ENCODE measurements at places on chromosomes 16 and 17.
A peak's percentile ranks its signal among the peaks of the same experiment; 100 is the strongest.

- DNase-seq = no peak
These were observed 22.2 kb downstream of the SLC43A2 start for GRCh38 chr17:1606352-1606985.

GRCh38 chr17:59154292-59154720 is 680 bp downstream of the SKA2 start:
- no peak for DNase-seq

GRCh38 chr17:51441431-51441830 is 181.1 kb downstream of the UTP18 start:
- no peak for DNase-seq

DNA sequence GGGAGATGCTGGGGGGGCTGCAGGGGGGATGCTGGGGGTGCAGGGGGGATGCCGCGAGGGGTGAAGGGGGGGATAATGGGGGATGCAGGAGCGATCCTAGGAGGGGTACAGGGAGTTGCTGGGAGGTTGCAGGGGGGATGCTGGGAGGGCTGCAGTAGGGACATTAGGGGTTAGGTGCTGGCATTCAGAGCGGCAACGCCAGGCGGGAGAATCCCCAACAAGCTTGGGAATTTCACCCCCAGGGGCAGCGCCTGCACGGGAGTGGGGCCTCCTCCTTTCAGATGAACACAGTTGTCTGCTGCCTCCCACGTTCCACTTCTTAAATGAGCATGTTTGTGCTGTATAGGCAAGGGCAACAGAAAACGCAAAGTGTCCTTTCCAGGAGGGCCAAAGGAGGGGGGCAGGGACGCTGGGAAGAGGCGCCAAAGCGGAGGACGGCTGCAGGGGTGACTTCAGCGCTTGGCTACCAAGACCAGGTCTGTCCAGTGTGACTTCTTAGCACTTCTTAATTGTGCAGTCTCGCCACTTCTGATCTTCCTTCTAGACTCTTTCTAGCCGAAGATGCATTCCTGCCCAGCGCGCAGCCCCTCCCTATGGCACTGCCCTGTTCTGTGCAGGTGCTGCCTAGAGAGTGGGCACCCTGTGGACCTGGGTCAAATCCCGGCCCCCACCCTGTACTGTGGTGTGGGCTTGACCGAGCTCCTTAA is 2.0 kb upstream of the SLC6A4 start:
- no peak for DNase-seq

DNA sequence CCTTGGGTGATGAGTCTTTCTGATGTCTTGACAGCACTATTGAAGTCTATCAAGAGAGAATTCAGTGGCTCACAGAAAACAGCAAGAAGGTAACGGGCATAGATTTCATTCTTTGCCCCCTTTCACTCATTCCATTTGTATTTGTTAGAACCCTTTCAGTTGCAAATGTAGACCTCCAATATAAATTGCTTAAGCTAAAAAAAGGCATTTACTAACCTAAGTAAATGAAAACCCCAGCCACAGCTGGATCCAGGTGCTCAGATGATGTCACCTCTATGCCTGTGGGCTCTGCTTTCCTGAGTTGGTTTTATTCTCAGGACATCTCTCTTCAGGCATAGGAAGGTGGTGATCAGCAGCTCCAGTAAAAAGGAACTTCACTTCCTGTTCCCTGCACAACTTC is 11.1 kb downstream of the VWA3A start:
- DNase-seq = no peak

DNA sequence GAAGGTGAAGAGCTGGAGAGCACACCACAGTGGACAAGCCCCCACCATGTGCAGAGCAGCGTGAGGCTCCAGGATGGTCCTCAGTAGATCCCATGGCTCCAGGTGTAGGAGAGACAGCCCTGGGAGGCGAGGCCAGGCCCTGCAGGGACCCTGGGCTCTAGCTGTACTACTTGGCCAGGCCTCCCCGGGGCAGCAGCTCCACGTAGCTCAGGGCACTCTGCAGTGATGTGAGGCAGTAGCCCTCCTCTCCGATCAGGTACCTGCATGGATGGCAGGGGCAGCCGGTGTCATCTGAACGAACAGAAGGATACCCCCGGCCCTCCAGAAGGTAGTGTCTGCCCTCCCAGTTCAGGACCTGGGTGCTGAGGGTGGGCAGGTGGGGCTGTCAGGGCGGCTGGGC is 6.2 kb upstream of the SPATA2L start:
- no peak for DNase-seq

- no peak for DNase-seq
These were observed 32.1 kb downstream of the ZFHX3 start for GRCh38 chr16:73015612-73016487.

DNA sequence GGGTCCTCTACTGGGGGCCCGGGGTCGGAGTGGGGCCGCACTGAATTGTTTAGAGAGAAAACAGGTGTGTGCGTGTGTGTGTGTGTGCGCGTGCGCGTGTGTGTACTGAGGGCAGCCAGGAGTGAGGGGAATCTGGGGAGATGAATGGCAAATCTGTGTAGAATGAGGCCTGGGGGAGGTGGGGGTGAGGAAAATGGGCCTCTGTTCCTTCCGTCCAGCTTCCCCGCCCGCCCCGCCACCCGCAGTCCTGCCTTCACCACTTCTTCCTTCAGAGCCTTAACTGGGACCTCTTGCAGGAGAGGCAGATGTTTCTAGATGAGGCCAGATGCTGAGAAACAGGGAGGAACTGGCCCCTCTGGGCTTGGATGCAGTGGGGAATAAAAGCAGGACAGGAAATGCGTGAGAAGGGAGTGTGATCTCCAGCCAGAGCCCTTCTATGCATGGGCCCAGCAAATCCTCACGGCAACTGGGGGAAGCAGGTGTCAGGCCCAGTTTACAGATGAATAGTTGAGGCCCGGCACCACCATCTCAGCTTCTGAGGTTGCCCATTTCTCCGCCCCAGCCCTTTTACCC is 29.7 kb upstream of the NGFR start:
- DNase-seq = no peak

DNA sequence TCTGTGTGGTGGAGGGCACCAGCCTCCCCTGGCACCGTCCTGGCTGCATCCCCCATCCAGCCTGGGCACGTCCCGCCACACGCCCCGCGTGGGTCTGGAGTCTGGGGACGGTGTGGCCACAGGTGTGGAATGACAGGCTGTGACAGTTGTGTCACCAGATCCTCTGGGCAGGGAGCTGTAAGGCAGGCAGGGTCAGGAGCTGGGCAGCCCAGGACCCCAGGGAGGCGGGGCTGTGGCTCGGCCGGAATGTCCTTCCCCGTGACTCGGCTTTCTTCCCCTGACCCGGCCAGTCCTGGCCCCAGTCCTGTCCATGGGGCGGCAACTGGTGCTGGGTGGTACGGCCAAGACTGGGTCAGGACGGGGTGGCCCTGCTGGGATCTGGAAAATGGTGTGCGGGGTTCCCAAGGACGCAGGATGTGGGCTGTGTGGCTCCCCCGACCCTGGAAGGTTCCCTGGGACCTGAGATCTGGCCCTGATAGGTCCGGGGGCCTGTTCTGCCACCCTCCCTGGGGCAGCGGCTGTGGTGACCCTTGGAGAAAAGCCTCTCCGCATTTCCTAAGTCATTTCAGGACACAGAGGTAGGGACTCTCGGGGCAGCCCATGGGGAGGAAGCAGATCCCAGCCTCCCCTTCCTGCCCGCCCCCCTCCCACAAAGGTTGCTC is 3.3 kb upstream of the SLC16A3 start:
- DNase-seq = no peak

GRCh38 chr16:72493716-72494415 is 321.9 kb upstream of the PMFBP1 start:
- DNase-seq = no peak

DNA sequence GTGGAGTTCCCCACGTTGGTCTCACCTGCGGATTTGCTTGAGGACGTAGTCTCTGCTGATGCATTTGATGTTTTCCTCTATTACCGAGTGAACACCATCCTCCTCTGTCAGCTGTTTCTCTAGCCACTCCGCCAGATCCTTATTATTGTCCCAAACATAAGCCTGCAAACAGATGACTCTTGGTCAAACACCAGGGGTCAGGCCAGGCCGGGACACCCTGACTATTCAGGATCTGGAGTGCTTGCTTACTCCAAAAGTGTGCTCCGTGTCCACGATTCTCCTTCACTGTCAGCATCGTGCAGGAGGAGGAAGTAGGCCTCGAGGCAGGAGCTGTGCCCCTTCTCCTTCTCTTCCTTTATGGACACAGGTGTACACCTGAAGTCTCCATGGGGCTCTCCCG is 140.2 kb downstream of the AATF start:
- DNase-seq = no peak

DNA sequence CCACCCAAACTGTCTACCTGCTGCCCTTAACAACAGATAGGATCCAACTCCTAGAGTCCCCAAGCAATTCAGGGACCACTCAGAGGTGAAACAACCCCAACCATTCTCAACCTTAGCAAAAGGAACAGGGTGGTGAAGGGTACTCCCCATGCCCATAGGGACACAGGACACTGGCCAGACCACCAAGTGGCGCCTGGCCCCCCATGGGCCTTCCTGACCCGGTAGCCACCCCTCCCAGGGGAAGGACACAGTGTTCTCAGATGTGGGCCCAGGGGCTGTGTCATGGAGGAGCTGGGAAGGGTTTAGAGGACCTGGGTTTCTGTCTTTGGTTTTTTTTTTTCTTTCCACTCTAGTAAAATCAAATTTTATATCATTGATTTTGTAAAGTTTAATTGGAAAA is 9.7 kb upstream of the SLC25A39 start:
- no peak for DNase-seq

- no peak for DNase-seq
These were observed 3.6 kb downstream of the PRCD start for GRCh38 chr17:76543482-76543825.

- DNase-seq = peak; percentile 13
These were observed 3.2 kb downstream of the ACTG1 start for GRCh38 chr17:81509207-81509971.

DNA sequence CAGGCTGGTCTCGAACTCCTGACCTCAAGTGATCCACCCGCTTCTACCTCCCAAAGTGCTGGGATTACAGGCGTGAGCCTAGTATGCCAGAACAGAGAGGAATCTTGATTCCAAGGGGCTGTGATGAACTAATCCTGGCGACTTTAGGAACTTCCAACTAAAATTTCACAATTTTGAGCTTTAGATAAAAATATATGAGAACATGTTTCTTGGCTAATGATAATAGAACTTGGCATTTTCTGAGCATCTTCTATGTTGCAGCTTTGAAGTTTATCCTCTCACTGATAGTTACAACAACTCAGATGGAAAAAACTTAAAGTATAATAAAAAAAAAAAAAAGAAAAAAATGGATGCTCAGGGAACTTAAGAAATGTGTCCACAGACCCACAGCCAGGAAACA is 69.8 kb upstream of the WSCD1 start:
- no peak for DNase-seq

GRCh38 chr17:38660097-38661025 is 14.4 kb downstream of the EPOP start:
- no peak for DNase-seq

DNA sequence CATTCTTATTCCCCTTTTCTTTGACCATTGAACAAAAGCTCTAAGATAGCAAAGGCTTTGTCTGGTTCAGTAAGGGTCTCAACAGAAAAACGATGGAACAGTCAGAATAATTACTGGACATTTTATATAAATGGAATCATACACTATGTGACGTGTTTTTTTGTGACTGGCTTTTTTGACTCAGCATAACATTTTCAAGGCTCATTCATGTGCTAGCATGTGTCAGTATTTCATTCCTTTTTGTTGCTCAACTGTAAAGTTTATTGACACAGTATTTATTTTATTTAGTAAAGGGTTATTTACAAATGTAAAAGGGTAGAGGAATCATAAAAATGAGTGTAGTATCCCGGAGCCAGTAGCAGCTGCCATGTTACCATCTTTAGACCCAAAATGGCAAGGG is 226.2 kb downstream of the CDRT15L2 start:
- DNase-seq = no peak

GRCh38 chr16:14244196-14245010 is 173.3 kb downstream of the MRTFB start:
- DNase-seq = no peak

DNA sequence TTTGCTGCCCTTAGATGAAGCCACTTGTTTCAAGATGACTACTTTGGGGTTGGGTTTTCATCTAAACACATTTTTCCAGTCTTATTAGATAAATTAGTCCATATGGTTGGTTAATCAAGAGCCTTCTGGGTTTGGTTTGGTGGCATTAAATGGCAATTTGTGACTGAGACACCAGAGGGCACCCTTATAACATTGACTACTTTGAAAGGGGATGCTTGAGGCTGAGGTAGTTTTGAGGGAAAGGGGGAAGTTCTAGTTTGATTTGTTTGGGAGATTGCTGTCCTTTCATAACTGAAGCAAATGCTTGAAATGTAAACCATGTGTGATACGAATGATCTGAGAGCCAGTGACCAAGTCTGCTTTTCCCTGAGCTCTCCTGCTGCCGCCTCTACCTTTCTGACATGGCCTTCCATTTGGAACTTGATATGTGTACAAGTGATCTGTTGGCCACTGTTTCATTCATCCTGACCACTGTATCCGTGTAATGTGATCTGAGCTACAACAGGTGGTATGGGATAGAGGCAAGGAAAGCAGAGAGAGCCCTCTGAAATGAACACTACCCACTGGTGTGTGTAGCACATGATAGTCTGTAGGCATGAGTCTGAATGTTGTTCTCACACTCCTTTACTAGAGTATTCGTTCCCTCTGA is 5.8 kb upstream of the RARA start:
- DNase-seq = no peak

- no peak for DNase-seq
These were observed 194.4 kb upstream of the AXIN2 start for GRCh38 chr17:65755799-65756198.

GRCh38 chr16:81627024-81627423 is 152.1 kb upstream of the PLCG2 start:
- no peak for DNase-seq

DNA sequence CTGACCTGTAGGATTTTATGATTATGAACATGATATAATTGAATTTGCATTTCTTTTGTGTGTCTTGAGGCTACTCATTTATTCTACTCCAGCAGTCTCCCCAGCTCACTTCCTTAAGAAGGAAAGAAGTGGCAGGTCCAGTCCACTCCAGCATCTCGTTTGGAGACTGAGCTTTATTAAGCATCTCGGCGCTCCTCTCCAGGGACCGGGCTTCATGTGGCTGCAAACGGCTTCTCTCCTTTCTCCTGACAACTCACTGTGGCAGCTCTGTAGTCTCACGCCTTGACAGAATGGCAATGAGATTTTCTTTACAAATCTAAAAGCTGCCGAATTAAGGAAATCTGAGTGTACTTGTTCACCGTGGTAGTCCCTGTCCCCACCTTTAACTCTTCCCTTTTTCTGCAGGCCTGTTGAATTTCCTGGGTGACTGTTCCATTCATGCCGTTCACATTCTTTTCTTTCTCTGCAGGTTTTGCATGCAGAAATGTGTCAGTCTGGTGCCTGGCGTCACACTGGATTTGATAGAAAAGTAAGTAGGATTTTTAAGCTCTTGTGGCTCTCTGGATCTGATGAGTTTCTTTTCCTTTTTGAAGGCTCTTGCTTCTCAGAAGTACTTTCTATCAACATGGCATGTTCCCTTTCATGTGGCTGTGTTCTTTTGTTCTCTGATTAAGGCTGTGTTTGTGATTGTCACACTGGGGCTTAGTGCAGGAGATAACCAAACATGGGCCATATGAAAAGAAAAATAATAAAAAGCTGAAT is 200.5 kb upstream of the CHMP6 start:
- no peak for DNase-seq

All from effector memory CD4-positive, alpha-beta T cell (primary cell).